ENCODE measurements at places on chromosomes 7 and 10. TPM values are rescaled to one million over a fixed set of nuclear protein-coding genes. Genes with fewer than 3 reads are reported as not detected.

DNA sequence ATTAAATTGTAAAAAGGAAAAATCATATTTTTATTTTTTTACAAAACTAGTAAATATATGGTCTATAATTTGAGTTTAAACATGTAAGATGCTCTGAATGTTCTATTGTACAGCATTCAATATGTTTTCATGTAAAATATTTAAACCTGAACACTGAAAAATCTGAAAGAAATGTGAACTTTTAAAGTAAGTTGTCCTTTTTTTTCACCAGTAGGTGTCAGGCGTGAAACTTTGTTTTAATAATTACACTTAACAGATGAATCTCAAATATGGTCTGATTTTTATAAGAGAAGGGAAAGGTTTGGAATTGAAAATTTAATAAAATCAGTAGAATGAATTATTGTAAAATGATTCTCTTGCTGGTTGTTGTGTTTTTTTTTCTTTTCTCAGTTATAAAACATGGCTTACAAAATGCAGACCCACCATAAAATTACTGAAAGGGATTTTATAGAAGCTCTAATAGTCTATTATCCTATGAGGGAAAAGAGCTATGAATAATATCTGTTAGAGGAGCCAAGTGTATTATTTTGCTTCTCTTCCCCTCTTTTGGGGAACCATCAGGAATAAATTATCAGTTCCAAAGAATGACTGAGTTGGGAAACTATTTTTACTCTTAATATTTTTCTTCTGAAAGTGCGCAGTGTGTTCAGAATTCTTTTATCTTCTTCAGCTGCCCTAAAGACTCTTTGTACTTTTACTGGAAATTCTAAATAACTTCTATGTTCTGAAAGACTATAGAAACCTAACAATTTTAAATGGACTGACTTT lies 217.7 kb upstream of the FZD1 start:
- no peak for DNase-seq

DNA sequence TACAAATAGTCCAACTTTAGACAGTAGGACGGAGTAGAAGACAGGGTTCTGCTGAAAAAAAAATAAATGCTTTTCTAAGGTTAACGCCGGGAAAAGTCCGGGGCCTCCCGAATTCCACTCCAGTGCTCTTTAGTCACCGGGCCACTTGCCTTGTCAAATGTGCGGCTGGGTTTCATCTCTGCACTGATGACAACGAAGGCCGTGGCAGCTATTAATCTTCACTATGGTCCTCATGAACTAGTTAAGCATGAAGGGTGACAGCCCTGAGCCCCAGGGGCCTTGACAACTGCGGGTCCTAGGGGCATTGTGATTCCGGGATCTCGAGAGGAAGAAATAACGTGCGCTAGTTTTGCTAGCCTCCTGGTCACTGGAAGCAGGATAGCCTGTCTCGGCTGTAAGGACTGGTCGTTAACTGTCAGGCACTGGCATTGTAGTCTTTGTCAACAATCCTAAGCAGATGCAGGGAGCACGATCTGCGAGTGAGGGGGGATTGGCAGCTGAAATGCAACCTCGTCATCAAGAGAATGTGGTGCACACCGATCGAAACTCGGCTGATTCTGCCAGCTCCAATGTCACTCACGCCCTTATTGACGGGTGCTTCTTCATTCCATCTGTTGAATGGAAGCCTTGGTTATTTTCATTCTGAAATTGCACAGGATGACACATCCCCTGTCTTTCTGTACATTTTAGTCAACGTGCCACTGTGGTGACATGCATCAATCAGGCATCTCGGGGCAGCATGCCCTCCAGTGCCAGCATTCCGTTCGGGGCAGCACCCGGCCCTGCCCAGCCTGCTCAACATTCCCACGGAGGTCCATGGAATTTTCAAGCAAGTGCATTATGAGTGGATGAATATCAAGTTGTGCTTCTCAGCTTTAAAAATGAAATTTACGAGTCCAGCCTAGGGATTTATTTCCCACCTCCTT lies 51.6 kb upstream of the MGMT start:
- DNase-seq, result no peak

- DNase-seq, result peak; percentile 64
Measured at GRCh38 chr10:117699436-117700075, 157.0 kb downstream of the EMX2 start.

GRCh38 chr7:50197549-50197948 lies 104.5 kb upstream of the ZPBP start:
- DNase-seq, result no peak

DNA sequence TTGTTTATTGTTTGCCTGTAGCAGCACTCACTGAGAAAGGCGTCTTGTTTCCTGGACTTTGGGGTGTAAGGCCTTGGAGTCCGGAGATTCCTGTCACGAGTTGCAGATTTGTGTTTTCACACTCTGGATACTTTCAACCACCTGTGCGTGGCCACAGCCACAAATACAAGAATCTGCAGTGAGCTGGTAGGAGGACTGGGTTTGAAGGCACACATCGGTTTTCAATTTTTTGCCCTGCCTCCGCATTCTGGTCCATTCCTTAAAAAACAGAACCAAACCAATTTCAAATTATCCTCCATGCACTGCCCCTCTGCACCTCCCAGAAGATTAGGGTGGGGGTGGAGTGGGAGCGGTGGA lies 619 bp downstream of the EXOC4 start:
- DNase-seq, result peak; percentile 20

- no peak for DNase-seq
Measured at GRCh38 chr7:158068853-158069252, 518.8 kb downstream of the PTPRN2 start.

DNA sequence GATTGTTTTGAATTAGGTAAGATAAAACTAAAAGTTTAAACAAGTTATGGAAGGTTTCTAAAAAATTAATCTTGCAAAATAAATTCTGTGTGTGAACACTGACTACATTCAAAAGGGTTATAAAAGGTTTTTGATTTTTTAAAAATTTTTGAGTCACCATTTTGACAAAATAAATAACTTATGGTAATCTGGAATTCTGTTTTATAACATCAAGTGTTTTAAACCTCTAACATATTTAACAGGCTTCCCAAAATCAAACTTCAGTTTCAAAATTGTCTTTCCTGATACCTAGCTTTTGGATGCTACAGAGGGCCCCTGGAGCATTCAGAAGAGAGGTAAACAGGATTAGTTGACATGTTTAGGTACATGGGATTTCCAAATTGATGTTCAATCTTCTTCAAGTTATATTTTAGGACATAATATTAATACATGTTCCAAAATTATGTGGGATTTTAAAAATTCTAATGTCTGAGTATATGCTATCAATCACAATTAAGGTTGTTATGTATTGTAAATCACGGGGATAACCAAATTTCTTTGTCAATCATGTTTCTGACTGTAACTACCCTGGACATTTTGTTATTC lies 8.1 kb upstream of the CPA2 start:
- no peak for DNase-seq

- no peak for DNase-seq
Measured at GRCh38 chr7:133904776-133905175, 222.4 kb upstream of the LRGUK start.

GRCh38 chr7:1340031-1340430 lies 107.4 kb downstream of the UNCX start:
- no peak for DNase-seq

- no peak for DNase-seq
Measured at GRCh38 chr7:91787931-91788330, 92.6 kb downstream of the MTERF1 start.

- DNase-seq, result no peak
Measured at GRCh38 chr10:73647211-73647874, 6.1 kb upstream of the MYOZ1 start.

DNA sequence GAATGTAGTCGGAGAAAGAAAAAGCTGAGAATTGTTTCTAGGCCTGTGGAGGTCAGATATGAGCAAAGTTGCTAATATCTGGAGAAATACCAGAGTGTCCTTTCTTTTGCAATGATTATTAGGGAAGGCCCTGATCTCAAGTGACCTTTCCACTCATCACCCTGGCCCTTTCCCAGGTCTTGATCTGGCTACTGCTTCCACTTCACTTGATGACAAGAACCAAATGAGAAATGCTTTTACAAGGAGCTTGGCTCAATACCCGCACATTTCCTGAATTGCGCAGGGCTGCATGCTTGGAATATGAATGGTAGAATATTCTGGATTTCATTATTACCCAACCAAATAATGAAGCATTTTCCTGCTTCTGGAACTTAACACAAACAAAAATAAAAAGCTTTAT lies 104.6 kb downstream of the ITGB8 start:
- DNase-seq, result no peak

- peak; percentile 26 for DNase-seq
Measured at GRCh38 chr10:28179006-28179742, 123.7 kb downstream of the MPP7 start.

DNA sequence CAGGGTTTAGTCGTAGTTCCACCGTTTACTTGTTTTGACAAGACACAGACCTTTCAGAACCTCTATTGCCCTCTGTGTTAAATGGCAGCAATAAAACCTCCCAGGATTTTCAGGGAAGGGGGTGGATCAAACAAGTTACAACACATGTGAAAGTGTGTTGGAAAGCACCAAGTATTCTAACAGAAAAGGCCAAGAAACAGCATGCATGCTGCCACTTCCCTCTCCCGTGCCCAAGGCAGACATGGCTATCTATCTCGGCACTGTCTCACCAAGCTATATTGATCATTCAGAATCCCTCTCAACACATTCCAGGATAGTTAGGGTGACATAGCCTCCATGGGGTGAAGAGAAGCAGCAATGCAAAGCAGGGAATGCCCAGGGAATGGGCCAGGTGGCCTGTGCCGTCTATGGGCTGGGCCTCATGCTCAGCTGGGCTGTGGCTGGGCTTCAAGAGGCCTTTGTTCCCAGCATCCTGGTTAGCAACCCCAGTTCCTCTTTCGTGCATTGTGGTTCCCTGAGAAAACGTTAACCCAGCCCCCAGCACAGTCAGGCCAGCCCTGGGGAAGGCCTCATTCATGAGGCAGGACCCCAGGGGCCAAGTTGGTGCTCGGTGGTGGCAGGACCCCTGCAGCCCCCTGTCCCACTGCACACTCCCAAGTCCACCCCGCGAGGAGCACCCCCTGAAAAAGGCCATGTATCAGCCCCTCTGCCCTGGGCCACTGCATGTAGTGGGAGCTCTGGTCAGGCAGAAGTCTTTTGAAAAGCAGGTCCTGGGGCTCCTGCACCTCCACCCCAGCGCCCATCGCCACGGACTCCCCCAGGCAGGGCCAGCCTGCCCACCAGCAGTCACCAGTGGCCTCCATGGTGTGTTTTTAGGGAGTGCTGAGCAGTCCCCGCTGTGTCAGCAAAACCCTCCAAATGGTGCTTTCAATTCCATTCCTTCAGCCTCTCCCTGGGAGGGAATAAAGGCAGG lies 25.5 kb downstream of the VSIR start:
- peak; percentile 48 for DNase-seq

DNA sequence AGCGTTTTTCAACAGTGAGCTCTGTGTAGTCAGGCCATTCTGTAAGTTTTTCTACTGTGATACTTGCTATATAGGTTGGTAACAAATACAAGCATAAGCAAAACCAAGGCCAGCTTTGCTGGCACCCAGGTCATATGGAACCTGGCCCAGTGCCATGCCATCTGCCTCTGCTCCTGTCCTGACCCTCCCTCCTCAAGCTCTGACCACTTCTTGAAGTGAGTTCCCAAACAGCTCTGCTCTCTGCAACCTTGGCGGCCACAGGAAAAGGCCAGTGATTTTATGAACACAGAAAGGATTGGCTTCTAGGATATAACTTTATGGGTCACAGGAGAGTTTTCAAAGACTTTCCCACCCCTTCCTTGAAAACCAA lies 12.8 kb downstream of the NOD1 start:
- DNase-seq, result no peak

Gene HOXA5
- polyA plus RNA-seq, result 8.6 TPM

Gene SFTPD
- not detected for polyA plus RNA-seq
